ENCODE measurements at places on chromosomes 7 and 10.

DNA sequence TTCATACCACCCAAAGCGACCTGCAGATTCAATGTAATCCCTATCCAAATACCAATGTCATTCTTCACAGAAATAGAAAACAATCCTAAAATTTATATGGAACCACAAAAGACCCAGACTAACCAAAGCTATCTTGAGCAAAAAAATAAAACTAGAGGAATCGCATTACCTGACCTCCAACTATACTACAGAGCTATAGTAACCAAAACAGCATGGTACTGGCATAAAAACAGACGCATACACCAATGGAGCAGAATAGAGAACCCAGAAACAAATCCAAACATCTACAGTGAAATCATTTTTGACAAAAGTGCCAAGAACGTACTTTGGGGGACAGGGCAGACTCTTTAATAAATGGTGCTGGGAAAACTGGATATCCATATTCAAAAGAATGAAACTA, 16.9 kb upstream of the CUL1 start:
- DNase-seq, result no peak

- DNase-seq, result no peak
These were observed 16.2 kb upstream of the SCIN start for GRCh38 chr7:12554351-12554750.

- DNase-seq, result no peak
These were observed 29.1 kb downstream of the TFPI2 start for GRCh38 chr7:93861325-93861949.

DNA sequence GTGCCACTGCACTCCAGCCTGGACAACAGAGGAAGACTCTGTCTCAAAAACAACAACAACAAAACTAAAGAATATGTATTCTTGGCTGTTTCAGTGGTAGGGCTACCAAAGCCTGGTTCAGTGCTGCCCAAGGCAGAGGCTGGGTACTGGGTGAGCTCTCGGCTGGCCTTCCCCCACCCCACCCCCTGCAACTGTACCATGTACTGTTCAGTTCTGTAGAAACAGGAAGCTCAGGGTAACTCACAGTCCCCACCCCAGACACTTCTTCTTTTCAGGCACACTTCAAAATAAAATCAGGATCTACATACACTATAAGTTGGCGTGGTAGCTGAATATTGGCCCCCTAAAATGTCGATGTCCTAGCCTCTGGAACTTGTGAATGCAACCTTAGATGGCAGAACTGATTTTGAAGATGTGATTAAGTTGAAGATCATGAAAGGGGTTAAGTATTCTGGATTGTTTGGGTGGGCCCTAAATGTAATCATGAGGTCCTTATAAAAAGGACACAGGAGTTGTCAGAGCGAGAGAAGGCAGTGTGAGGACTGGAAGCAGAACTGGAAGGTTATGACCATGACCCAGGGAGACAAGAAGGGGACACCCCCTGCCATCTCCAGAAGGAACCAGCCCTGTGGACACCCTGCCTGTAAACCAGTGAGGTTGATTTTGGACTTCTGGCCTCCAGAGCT, 31.2 kb downstream of the TBXAS1 start:
- DNase-seq, result no peak

DNA sequence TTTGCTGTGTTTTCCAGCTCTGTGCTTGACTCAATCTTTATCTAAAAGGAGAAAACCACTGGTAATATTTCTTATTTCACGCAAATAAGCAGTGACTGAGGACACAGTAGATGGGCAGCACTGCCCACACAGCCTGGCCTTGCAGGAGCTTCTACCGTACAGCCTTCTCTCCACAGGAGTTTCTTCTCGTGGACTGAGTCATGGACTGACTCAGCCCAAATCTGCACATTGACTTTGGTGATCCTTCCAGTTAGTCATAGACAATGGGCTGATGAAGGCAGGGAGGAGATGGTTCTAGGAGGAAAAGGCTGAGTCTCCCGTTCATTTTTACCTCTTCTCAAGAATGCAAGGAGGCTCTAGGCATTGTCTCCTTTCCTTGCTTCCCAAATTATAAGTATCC, 200.7 kb downstream of the RAPGEF5 start:
- no peak for DNase-seq

DNA sequence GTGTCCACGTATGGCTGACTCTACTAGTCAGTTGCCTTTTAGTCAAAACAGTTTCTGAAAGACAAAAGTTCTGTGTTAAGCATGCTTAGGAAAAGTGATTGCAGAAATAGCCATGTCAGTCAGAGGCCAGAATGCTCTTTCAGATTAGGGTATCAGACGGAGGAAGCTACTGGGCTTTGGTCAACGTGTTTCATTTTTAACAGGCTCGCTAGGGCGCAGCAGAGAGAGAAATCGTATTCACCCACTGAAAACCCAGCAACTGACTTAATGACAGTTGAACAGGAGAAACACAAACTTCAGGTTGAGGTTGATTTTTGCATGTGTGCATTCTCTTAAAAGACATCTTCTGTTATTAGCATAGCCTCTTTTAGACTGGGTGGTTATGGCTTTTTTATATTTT, 322.6 kb upstream of the KIAA1217 start:
- DNase-seq, result no peak

DNA sequence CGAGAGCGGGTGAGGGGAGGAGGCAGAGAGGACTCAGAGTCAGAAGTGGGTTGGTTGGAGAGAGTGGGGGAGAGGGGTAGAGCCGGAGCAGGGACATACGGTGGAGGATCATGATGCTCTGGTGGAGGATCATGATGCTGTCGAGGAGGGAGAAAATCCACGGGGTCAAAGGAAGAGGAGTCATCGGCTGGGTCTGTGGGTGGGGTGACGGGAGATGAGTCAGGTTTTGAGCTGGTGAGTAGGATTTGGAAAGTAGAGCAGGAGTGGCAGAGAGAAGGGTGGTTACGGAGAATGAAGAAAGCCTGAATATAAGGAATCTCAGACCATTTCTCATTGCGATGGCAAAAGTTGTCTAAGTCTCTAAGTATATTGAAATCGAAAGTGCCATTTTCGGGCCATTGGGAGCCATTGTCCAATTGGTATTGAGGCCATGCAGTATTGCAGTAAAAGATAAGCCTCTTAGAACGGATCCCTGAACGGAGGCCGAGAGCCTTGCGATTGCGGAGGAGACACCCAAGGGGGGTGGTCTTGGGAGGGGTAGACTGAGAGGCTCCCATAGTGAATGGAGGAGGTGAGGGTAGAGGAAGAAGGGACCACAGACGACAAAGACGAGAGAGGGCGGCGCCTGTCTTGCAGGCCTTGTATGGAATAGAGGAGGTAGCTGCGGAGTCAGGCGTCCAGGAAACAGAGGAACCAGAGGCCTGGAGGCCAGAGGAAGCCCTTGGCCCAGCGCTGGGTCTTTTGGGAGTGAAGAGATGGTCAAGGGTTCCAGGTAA, 23.8 kb downstream of the SCIN start:
- no peak for DNase-seq

DNA sequence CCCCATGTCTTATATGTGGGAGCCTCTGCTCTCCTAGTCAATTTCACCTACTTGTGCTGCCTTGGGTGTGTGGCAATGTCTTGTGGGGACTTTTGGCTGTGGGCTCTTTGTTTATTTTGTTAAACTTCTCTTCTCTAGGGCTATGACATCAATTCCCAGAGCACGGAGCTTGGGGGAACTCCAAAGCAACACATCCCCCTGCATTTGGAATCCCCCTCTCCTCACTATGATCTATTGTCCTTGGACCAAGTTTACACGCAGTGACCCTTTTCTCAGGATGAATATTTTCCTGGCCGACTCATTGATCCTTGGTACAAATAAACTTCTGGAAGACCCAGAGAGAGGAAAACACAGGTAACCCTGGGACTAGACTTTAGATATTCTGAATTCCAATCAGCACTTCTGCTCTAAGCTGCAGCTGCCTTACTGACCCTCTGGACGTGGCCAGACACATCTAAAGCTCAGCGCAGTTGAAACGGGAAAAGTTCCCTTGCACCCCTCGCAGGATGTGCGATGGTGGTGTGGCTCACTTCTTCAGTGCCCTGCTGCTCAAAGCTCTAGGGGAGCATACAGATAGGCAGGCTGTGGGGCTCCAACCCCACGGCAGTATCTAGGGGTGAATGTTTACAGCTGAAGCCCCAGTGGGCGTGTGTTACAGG, 110.8 kb downstream of the TMEM178B start:
- DNase-seq, result no peak

- DNase-seq, result no peak
These were observed 43.6 kb downstream of the GUSB start for GRCh38 chr7:65938336-65938895.

- no peak for DNase-seq
These were observed 84.1 kb downstream of the POM121L12 start for GRCh38 chr7:53119514-53119941.

DNA sequence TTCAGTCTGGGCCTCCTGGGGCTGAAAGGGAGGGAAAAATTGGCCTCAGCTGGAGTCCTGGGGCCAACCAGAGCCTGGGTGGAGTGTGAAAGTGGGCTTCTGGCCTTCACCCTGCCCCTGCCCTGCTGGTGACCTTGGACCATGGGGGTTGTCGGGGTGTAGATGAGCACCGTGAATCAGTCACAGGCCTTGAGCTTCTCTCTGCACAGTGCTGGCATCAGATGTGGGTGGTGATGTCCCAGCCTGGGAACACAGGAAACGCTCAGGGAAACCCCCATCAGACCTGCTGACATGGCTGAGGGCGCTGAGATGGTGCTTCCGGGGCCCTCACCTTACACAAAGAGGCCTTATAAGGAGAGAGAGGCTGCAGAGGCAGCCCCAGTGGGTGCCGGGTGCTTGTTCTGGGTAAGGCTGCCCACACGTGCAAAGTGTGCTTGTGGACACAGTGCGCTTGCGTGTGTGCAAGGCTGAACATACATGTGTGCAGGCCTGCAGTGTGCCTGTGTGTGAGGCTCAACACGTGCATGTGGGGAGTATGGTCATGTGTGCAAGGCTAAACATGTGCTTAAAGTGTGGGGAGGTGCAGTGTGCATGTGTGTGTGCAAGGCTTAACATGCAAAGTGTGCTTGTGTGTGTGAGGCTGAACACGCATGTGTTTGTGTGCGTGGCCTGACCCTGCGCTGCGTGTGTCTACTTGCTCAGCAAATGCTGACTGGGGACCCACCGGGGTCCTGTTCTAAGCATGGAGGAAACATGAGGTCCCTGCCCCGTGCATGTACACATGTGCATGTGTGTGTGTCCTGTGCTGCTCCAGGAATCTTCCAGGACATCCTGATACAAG, 6.5 kb downstream of the ARPC1B start:
- peak; percentile 93 for DNase-seq

GRCh38 chr10:87867453-87867852, 4.0 kb downstream of the PTEN start:
- DNase-seq, result no peak

DNA sequence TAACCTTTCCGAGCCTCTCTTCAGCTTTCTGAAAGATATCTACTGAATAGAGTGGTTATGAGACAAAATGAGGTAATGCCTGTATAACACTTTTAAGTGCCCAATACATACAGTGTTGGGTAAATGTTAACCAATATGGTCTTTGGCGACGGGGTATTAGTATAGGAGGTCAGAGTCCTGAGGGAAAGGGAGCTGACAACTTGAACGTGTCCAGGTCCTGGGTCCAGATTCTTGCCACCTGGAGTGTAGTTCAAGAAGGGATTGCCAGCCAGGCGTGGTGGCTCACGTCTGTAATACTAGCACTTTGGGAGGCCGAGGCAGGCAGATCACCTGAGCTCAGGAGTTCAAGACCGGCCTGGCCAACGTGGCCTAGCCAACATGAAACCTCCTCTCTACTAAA, 76.0 kb downstream of the ZFAND4 start:
- DNase-seq, result no peak

DNA sequence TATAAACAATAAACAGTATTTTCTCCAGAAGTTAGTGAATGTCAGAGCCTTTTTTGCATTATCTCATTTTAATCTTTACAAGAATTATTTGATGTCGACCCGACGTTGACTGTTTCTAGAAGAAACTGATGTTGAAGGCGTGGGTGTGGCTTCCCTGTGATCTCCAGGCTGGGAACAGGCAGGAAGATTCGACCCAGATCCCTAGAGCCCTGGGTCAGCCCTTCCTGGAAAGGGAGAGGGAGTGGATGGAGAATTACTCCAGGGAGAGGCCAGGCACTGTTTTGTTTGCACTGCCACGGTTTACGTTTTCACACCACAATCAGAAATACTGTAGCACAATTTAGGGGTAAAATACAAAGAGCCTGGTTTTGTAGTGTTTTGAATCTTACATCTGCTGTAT, 133.1 kb downstream of the ADARB2 start:
- DNase-seq, result no peak

DNA sequence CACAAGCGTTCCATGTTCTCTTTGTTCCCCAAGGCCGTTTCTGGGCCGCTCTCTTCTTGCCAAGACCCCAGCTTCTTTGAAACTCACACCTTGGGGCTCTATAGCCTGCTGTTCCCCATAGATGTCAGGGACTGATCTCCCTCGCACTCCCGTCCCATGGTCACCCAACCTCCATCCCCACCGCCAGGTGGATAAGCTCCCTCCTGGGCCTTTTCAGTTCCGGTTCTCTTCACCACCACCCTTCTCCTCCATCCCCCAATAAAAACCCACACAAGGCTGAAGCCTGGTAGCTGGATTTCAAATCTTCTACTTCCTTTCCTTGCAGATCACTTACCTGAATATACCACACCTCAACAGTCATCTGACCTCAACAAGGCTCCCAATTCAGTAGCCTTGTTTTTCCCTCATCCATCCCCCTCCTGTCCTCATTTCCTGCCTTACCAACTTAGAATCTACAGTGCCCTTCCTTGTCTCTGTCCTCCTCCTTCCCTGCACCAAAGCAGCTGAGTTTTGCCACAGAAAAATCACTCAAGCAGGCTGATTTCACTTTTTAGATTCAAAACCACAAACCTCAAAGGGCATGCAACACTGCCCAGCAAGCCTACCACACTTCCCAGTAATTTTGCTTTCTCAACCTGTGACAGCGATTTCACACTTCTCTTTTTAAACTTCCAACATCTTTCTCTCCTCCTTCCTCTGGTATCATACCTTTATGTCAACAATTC, 7.7 kb downstream of the SLC37A3 start:
- DNase-seq, result no peak

- no peak for DNase-seq
These were observed 242.6 kb downstream of the PHF14 start for GRCh38 chr7:11216276-11216675.

DNA sequence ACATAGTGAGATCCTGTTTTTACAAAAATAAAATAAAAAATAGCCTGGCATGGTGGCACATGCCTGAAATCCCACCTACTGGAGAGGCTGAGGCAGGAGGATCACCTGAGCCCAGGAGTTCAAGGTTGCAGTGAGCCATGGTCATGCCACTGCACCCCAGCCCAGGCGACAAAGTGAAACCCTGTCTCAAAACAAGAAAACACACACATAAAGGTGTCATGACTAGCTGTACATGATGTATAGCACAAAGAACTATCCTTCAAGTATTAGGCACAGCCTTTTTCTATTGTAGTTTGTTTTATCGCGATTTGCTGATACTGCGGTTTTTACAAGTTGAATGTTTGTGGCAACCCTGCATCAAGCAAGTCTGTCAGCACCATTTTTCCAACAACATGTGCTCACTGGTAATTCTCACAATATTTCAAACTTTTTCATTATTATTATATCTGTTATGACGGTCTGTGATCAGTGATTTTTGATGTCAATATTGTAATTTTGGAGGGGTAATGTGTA, 11.5 kb upstream of the SNX13 start:
- no peak for DNase-seq

All from CD4-positive, alpha-beta T cell treated with Interleukin-6 at 100 ng/mL for 8 hours (primary cell).